NCI-H1930 (cell line): ENCODE measurements at places on chromosomes 1 and 21.

- no peak for DNase-seq
Observed at GRCh38 chr1:167499106-167499505, 19.2 kb downstream of the CD247 start.

DNA sequence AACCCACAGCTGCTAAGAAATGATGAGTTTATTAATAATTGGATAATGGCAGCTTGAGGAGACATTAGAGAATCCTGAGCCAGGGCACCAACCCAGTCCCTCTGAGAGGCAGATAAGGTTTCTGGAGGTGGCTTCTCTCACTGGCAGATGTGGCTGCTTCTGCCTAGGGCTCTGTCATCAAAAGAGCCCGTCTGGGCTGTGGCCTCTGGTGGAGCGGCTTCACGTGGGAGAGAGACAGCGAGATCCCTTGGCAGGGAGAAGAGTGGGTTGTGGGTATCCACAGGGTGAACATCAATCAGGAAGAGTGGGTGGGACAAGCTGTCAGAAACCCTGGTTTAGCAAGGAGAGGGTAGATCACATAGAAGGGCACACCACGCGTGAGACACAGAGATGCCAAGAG is 30.0 kb downstream of the VWA5B1 start:
- DNase-seq: no peak

- DNase-seq: no peak
Observed at GRCh38 chr1:54811066-54811465, 9.9 kb upstream of the TTC22 start.

- no peak for DNase-seq
Observed at GRCh38 chr1:231634323-231635013, 7.9 kb downstream of the DISC1 start.

DNA sequence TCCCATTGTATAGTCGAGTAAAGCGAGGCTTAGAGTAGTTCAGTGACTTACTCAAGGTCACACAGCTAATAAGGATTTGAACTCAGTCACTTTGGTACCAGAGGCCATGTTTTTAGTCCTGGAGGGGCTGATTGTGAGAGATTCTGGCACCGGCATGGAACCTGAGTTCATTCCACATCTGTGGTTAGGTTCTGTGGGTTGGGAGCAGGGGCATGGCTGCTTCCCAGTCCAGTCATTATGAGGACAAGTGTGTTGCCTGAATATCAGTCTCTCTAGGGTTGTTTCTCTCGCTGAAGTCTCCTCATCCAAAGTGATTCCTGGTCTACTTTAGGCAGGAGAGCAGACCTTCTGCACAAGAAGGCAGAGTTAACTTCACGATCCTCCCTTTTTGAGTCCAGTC is 90.6 kb downstream of the C1orf94 start:
- DNase-seq: no peak

- DNase-seq: no peak
Observed at GRCh38 chr21:39961251-39961650, 94.0 kb downstream of the PCP4 start.

DNA sequence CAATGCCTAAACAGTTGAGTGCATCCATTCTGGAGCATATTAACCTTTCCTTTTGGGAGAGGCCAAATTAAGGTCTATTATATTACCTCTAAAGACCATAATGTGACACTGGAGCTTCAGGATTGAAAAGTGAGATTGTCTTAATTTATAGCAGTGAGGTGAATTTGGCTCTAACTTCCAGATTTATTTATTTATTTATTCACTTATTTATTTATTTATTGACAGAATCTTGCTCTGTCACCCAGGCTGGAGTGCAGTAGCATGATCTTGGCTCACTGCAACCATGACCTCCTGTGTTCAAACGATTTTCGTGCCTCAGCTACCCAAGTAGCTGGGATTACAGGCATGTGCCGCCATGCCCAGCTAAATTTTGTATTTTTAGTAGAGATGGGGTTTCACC is 19.1 kb downstream of the ZCCHC17 start:
- no peak for DNase-seq

DNA sequence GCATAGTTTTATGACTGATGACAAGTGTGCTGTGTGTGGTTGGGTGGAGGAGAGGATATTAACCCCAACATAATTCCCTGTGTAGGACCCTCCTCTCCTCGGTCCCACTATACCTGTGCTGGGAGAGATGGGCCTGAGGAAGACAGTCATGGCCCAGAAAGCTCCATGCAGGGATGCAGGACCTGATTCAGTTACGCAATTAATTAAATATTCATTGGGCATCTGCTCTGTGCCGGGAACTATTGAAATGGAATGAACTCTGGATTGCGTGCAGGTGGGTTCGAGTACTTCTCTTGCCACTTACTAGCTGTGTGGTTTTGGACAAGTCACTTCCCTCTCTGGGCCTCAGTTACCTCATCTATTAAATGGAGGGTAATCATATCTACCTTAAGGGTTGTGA is 74.6 kb downstream of the CD247 start:
- DNase-seq: no peak

DNA sequence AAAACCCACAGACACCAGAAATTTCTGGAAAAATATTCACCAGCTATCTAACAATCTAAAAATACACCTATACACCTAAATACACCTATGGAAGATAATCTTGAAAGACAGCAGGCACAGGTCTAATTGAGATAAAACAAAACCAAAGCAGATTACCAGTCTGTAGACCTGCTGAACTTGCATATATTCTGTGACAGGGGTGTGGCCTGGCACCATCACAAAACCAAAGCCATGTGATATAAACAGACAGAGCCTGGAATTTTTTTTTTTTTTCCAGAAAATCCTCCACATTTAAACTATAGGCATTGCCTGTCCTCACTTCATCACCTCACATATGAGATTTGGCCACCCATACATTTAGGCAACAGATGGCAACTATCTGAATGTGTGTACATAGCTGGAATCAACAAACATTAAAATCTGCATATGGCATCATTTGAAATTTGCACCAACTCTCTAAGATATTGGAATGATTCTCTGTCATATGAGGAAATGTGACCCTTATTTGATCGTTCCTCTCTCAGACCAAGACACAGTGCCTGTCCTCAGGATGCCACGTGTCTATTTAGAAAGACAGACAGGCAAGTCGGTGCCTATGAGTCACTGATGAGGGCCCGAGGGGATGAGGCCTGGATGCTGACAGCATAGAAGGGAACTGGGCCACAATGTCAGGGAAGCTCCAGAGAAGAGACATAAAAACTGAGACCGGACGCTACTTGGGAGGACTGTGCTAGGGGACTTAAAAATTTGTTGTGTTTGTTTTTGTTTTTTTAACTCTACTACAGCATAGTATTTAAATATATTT is 32.6 kb downstream of the NMNAT2 start:
- DNase-seq: no peak

DNA sequence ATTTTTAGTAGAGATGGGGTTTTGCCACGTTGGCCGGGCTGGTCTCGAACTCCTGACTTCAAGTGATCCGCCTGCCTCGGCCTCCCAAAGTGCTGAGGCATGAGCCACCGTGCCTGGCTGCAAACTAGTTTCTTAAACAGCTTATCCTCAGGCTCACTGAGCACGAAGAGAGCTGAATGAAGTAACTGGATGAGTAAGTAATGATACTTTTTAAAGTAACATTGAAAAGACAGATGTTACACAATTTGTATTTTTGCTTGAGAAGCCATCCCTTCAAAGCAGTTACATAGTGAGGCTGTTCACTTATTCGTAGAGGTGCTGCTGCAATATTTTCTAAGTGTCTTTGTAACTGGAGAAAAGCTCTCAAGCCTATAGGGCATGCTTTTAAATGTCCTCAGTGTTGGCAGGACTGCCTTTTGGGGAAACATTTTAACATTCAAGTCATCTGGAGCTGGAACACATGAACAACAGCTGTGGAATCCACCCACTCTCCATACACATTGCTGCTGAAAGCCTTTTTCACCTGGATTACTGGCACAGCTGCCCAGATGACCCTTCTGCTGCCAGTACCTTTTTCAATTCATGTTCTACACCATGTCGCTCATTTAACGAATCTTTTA is 2.7 kb upstream of the YBX1 start:
- no peak for DNase-seq

DNA sequence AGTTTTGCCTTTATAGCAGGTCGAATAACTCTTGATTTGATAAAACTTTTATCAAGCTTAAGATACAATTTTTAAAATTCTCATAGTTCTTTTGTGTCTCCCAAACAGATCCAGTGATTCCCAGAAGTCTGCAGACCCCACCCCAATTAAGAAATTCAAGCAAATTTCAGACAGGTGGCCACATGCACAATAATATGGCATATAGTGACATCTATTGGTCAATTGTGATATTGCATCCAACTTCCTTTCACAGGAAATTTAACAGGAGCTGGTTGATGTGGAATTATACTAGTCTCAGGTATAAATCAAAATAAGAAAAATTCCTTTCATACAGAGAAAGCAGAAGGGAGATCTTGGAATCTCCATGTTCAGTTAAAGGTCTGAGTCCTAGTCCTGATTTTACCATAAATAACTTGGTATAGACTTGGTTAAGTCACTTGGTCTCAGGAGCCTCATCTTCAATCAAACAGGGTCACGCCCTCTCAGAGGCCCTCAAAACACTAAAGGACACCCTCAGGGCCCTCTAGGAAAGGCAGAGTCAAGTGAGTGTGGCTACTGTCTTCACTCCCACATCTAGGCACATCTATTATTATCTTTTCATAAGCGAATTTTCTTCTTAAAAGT is 24.1 kb downstream of the PIGM start:
- no peak for DNase-seq

GRCh38 chr21:38619992-38620479 is 121.8 kb upstream of the ERG start:
- no peak for DNase-seq

- DNase-seq: no peak
Observed at GRCh38 chr1:178065250-178065649, 28.7 kb upstream of the RASAL2 start.

GRCh38 chr21:40300300-40300699 is 433.1 kb downstream of the PCP4 start:
- no peak for DNase-seq

DNA sequence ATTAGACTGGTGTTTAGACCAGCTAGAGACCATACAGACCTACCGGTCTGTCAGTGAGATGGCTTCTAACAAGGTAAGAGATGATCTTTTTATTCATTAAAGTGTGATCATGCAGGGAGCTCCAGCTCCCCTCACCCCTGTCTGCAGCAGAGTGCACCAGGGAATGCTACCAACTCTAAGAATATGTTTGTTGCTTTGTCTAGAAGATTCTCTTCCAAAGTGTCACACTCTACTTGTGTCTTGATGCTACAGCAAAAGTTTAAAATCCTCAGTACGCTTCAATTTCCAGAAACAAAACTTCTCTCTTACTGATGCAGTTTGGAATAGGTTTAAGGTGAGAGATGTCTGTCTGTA is 201.4 kb upstream of the SGIP1 start:
- no peak for DNase-seq

DNA sequence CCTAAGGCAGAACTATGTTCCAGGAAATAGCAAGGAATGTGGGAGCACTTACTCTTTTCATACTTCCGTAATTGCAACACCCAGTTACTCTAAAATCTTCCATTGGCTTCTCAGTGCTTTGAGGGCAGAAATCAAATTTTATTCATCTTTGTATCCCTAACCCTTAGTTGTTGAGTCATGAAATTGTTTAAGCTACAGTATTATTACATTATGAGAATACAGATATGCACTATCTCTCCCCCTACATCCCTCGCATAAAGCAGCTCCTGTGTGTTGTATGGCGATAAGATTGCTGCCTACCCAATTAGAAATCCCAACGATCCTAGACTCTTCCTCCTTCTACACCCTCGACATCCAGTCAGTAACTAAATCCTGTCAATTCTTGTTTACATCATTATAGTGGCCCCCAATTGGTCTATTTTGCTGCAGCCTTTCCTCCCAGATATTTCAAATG is 2.6 kb downstream of the AIDA start:
- DNase-seq: no peak

DNA sequence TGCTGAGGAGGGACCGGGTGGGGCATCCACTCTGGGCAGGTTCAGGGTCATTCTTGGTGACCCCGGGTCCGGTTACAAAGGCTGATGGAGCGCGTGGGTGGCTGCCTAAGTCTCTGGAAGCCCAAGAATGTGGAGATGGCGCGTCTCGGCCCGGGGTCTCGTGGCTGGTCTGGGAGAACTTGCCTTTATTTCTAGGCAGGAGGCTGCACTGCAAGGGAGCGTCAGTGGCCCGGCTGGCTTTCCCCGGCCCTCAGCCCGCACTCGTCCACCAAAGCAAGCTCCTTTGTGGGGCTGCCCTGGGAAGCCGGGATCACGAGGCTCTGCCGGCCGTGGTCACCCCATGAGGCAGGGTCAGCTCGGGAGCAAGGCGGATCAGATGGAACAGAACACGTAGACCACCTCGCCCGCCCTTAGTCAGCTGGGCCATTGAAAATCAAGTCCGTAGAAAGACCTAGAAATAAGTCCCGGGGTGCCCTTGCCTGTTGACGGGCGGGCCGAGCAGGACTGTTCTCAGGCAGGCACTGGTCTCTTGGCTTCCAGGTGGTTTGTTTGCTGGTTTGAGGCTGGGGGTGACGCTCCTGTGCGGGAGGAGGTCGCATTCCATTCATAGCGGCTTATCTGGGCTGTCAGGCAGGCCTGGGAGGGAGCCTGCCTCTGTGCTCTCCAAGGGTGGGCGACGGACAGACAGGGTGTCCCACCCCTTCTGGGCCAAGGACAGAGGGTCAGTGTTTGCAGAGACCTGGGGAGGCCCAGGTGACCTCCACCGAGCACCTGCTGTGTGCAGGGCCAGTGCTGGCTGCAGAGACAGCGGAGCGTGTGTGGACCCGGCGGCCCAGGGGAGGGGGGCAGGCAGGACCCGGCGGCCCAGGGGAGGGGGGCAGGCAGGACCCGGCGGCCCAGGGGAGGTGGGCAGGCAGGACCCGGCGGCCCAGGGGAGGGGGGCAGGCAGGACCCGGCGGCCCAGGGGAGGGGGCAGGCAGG is 25.8 kb downstream of the COL18A1 start:
- DNase-seq: no peak

DNA sequence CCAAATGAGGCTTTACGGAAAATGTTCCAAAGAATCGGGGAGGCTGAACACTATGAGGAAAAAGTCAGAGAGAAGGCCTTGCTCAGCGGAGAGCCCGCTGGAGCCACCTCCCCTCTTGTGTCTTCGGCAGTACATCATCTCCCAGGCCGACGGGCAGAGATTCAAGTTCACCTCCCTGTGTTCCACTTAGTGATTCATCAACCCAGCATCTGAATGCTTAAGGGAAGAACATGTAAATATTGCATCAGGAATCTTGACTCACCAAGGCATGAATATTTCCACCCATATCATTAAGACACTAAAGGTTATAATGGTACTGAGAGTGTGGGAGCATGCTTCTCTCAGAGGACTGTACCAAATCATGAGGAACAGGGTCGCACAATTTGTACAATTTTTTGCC is 172.5 kb downstream of the ST6GALNAC5 start:
- DNase-seq: no peak

- no peak for DNase-seq
Observed at GRCh38 chr1:3785045-3785444, 11.3 kb downstream of the LRRC47 start.
